ENCODE measurements at places on chromosomes 6 and 20.

- DNase-seq: no peak
Measured at GRCh38 chr6:128388380-128388779, 132.0 kb downstream of the PTPRK start.

DNA sequence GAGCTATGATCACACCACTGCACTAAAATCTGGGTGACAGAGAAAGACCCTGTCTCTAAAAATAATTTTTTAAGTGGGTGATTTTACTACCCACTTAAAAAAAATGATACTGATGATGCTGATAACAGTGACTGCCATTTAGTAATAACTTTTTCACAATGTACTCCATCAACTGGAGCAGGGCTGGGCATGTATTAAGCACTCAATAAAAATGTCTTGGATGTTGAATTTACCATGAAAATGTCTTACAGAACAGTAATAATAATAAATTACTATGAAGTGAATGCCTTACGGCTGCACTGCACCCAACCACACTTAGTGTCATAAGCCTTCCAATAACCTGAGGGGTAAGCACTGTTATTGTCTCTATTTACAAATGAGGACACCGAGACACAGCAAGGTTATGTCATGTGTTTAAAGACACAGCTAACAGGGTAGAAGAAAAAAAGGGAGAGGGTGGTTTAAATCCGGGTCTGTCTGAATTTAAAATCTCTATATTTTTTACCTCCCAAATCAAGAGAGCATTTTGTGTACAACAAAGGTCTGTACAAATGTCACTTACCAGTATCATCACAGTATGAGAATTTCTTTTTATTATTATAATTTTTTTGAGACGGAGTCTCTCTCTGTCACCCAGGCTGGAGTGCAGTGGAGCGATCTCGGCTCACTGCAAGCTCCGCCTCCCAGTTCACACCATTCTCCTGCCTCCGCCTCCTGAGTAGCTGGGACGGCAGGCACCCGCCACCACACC lies 21.5 kb downstream of the RIMS4 start:
- DNase-seq: no peak

GRCh38 chr20:5000263-5001173 lies 792 bp downstream of the SLC23A2 start:
- no peak for DNase-seq

- DNase-seq: no peak
Measured at GRCh38 chr6:64715624-64716023, 991.4 kb downstream of the EYS start.

DNA sequence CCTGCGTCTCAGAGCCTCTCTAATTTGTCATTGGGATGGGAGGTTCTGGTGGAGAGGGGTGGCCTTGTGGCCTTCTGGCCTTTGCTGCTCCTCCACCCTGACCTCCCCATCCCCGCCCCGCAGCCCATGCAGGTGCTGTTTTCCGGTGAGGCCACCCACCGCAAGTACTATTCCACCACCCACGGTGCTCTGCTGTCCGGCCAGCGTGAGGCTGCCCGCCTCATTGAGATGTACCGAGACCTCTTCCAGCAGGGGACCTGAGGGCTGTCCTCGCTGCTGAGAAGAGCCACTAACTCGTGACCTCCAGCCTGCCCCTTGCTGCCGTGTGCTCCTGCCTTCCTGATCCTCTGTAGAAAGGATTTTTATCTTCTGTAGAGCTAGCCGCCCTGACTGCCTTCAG lies 171.8 kb upstream of the RNF24 start:
- DNase-seq: no peak

- no peak for DNase-seq
Measured at GRCh38 chr6:103001724-103002123, 1608.2 kb downstream of the GRIK2 start.

- DNase-seq: no peak
Measured at GRCh38 chr6:133179481-133179880, 61.7 kb upstream of the EYA4 start.

GRCh38 chr6:141326426-141326825 lies 806.3 kb upstream of the GJE1 start:
- no peak for DNase-seq

DNA sequence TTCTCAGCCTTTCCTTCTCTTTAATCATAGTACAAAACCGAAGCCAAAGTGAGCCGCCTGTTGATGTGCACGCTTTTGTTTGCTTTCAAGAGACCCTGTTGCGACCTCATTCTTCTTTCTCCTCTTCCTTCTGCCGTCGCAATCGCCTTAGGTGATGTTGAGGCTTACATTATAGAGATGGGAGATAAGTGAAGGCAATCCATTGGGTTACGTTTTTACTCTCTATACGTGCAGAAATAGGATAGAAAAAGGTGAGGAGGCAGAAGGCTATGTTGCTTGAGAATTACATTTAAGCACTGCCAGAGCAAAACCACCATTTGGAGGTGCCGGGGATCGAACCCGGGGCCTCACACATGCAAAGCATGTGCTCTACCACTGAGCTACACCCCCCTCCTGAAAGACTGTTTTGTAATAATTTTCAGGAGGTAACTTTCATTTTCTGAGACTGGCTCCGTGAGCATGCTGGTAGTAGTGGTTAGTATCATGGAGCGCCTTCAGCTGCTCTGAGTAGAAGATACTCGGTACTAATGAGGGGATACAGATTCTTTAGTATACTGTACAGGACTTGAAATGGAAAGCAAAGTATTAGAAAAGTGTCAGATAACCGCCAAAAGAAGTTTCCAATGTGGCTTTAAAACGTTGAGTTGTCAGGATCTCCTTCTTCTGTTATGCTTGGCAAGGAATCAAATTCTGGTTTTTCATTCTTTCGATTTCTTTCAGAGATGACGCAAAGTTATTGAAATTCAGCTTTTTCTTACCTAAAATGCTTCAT lies 165.6 kb downstream of the TRIM27 start:
- no peak for DNase-seq

- DNase-seq: no peak
Measured at GRCh38 chr6:130262008-130262407, 39.3 kb upstream of the SAMD3 start.

- DNase-seq: no peak
Measured at GRCh38 chr6:68724060-68724459, 89.0 kb downstream of the ADGRB3 start.

- DNase-seq: no peak
Measured at GRCh38 chr20:21303872-21304586, 898 bp downstream of the XRN2 start.

DNA sequence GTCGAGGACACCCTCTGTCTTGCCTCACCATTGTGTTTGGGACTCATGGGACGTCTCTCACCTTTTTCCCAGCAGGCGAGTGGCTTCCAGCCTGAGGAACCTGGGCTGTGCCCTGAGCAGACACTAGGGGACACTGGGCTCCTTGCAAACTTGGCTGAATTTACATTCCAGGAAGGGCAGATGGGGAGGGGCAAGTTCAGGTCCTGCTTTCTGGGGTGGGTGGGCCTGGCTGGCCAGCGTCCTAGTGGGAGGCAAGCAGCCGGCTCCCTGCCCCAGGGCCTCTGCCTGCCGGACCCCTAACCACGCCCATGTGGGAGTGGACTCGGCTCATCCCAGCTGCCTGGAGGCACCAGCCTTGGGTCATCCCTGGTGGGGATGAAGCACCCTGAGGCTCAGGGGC lies 48.2 kb upstream of the MLN start:
- no peak for DNase-seq

DNA sequence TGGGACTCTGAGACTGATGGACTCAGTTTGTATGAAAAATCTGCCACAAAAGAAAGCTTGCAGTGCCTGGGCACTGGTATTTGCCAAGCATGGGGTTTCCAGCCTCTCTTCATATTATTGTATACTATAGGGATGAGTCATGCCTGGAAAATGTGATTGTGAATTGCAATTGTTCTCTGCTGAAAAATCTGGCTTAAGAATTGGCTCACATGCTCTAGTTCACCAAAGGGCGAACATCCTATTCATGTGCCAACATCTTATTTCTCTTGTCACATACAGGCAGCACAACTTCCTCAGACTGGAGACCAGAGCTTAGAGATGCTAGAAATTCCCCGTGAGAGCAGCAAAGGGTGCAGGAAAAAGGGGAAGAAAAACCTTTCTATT lies 103.6 kb upstream of the KCNK16 start:
- DNase-seq: no peak

- DNase-seq: no peak
Measured at GRCh38 chr20:20747298-20747697, 34.9 kb upstream of the RALGAPA2 start.

- no peak for DNase-seq
Measured at GRCh38 chr6:85065831-85066230, 301.4 kb upstream of the TBX18 start.

- no peak for DNase-seq
Measured at GRCh38 chr6:42025845-42026243, 24.5 kb upstream of the TAF8 start.

DNA sequence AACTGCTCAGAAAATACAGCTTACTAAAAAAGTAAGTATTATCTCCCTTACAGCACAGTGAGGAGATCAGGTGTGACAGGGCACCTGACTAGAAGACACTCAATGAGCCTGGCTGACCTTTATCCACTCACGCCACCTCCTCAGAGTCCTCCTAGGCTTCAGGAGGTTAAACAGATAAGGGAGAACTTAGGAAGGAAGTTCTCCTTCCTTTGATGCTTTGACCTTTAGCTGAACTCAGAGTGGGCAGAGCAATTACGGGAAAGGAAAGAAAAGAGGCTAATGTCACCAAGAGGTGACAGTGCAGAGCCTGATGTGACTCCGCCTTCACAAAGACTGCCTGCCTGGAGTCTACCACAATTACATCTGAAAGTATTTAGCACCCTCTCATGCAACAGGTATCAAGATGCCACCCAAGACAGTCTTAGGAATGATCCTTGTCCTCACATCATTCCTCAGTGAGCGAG lies 36.7 kb downstream of the MAN1A1 start:
- DNase-seq: no peak

GRCh38 chr6:128208078-128208477 lies 307.2 kb upstream of the THEMIS start:
- DNase-seq: no peak

DNA sequence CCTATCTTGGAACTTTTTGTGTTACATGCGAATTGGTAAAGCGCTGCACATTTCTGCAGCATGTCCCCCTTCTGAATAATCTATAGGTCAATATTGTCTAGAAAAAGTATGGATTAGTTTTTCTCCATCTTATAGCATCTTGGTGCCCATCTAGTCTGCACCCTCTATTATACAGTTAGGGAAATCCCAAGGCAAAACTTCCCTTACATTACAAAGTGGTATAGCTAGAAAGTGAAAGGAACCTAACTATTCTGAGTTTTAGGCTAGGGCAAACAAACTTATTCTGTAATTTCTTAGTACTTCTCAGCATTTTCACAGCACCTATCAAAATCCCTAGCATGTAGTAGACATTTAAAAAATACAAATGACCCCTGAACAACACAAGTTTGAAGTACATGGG lies 133.5 kb upstream of the CCDC28A start:
- DNase-seq: no peak

- no peak for DNase-seq
Measured at GRCh38 chr20:46174469-46175126, 56.5 kb downstream of the CD40 start.

DNA sequence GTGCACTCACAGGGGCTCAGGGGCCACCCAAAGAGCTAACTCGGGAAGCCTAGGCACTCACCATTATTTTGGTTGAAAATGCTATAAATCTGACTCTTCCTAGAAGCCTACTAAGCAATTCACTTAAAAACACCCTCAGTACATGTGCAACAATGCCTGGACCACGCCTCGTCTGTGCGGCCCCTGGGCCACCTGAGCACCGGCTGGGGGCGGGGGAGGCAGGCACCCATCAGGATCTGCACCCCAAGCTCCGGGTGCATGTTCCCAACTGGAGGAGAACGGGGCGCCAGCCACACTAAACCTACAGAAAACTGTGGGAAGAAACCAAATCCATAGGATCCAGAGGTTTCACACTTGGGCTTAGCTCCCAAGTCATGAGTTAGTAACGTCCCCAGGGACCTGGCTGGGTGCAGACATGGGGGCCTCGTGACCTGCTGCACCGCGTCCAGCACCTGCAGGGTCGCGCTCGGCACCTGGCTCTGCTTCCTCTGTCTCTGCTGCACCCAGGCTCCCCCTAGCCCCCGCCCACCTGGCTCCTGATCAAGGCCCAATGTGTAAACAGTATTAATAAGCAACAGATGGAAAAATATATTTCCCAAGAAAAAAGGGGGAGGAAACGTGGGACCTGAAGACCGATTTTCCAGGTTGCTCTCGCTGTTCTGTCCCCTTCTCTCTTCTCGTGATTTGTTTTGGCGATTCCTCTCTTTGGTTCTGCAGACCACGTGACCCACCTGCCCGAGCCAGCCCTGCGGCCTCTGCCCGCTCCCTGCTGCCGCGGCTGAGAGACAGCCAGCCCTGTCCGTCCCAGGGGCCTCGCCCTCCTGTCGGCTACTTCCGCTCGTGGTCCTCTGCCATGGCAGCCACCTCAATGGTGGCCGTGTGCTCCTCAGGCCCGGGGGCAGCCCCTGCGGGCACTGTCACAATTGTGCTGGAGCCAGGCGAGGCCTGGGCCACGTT lies 15.5 kb upstream of the HELZ2 start:
- DNase-seq: no peak

GRCh38 chr20:50149481-50150254 lies 3.9 kb downstream of the PEDS1 start:
- DNase-seq: no peak

DNA sequence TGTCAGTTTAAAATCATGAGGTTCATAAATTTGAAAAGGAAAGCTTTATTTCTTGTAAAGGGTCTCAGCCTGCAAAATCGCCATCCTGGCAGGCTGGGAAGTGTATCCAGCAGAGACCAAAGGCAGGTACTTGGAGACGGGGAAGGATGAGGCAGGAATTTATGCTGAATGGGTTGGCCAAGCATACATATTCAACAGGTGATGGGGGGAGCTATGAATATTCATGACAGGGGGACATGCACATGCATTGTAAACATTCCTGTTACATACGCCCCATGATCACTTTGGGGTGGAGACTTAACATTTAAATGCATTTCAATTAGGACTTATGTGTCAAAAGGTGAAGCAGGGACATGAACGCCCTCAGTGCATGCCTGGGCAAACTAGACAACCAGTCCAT lies 9.8 kb upstream of the SLC22A1 start:
- DNase-seq: no peak

DNA sequence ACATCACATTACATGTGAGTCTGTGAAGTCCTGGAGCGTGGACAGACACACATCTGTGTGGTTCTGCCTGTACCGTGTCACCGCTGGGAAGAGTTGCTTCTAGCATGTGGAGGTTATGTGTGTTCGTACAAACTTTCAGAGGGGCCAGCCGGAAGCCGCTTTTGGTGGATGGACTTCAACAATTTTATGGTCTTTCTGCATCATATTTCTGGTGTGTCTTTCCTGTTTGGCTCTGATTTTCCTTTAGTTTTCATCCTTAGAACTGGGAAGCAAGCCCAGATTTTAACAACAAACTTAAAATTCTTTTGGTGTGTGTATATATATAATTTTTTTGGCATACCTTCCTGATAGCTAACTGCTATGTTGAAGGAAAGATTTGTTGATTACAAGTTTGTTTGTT lies 71.2 kb downstream of the TIAM2 start:
- no peak for DNase-seq

DNA sequence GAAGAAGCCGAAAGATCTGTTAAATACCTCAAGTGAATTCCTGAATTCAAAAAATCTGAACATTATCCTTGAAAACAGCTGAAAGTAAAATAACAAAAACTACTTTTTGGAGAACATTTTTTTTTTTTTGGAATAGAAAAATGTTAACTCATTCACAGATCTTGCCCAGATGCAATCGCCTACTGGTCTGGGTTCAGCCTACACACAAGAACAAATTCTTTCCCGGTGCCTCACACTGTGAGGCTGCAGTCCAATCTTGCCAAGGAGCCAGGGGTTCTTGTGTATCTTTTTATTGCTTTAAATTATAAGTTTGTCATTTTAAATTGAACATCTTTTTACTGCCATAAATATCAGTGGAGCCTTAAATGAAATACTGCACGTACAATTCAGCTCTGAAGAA lies 41.2 kb upstream of the TMEM200A start:
- DNase-seq: no peak

- DNase-seq: no peak
Measured at GRCh38 chr20:59063358-59064213, 21.0 kb upstream of the PRELID3B start.
